ENCODE measurements at places on chromosomes 16 and 17.
A peak's percentile ranks its signal among the peaks of the same experiment; 100 is the strongest.

DNA sequence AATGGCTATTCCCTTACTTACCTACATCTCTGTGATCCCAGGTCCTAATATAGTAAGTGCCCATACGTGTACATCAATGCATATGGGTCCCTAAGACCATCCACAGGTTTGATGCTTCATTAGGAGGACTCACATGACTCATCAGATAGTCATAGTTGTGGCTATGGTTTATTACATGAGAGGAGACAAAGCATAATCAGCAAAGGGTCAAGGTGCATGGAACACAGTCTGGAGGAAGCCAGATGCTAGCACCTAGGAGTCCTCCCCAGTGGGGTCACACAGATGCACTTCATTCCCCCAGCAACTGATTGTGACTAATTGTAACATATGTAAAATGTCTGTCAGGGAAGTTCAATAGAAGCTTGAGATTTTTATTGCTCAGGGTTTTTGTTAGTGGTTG is 42.8 kb downstream of the PHKB start:
- no peak for DNase-seq

DNA sequence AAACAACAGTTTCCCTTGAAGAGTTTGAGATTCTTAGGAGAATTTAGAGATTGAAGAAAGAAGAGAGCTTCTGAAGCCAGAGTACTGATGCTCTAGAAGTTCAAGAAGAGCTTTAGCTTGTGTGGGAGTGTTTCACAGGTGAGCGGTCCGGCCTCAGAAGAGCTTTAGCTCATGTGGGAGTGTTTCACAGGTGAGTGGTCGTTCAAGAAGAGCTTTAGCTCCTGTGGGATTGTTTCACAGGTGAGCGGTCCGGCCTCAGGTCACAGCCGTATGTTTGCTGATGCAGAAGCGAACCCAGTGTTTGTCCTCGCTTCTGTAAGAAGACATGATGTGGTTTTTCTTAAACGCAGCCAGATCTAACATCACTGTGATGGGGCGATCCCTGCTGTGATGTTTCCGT is 76.4 kb downstream of the SEC14L1 start:
- DNase-seq, result no peak

DNA sequence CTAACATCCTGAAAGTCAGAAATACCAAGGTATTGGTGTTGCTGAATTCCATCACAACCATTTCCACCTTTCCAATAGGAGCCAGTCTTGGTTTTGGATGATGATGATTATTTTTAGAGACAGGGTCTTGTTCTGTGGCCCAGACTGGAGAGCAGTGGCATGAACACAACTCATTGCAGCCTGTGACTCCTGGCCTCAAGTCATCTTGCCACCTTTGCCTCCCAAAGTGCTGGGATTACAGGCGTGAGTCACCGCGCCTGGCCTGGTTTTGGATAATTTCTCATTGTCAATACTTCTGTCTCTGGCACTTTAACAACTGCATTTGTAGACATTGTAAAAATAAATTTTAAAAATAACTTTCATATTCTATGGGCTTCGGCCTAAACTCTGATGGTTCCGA is 22.6 kb downstream of the STAT5B start:
- DNase-seq, result no peak

DNA sequence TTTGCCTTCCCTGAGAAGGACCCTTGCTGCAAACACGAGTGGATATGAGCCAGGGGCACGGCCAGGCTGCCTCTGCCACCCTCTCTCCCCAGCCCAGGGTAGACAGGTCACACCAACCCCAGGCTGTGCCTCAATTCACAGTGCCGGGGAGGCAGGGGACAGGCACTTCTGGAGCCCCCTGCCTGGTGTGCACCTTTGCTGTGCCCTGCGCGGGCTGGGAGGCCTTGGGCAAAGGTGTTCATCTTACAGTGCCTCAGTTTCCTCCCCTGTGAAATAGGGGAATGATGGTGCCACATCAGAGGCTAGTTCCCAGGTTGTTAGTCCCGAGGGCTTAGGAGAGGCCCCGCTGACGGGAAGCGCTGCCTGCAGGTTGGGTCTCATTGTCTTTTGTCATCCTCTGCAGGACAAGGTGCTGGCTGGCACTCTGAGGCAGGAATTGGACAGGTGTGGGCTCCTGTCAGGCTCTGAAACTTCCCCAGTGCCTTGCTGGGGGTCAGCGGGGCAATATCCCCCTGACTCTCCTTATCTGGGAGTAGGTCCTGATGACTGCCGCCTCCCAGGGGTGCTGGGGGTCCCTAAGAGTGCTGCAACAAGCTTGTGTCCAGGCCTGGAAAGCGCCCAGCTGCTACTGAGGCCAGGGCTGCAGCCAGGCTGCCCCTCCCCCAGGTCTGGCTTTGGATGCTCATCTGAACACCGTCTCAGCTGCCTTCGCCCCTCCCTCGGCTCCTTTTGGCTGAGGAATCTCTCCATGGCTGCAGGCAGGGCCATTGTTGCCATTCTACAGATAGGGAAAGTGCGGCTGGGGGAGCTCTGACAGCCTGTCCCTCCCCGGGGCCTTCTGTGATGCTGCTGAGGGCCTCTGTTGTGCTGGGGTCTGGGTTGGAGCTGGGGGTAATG is 3.1 kb downstream of the PRSS21 start:
- no peak for DNase-seq

GRCh38 chr16:11946433-11946832 is 4.6 kb upstream of the NPIPB2 start:
- DNase-seq, result no peak

GRCh38 chr16:77739559-77739892 is 17.2 kb downstream of the NUDT7 start:
- DNase-seq, result no peak

GRCh38 chr16:23318639-23319038 is 16.5 kb downstream of the SCNN1B start:
- DNase-seq, result no peak

- DNase-seq, result peak; percentile 12
These were observed 732 bp downstream of the ULK2 start for GRCh38 chr17:19867079-19867328.

GRCh38 chr16:21150375-21151001 is at the start of gene DNAH3:
Gene DNAH3 (minus strand): TSS chr16:21150846. CDS start chr16:21150319, 527 bp downstream.
- no peak for DNase-seq

DNA sequence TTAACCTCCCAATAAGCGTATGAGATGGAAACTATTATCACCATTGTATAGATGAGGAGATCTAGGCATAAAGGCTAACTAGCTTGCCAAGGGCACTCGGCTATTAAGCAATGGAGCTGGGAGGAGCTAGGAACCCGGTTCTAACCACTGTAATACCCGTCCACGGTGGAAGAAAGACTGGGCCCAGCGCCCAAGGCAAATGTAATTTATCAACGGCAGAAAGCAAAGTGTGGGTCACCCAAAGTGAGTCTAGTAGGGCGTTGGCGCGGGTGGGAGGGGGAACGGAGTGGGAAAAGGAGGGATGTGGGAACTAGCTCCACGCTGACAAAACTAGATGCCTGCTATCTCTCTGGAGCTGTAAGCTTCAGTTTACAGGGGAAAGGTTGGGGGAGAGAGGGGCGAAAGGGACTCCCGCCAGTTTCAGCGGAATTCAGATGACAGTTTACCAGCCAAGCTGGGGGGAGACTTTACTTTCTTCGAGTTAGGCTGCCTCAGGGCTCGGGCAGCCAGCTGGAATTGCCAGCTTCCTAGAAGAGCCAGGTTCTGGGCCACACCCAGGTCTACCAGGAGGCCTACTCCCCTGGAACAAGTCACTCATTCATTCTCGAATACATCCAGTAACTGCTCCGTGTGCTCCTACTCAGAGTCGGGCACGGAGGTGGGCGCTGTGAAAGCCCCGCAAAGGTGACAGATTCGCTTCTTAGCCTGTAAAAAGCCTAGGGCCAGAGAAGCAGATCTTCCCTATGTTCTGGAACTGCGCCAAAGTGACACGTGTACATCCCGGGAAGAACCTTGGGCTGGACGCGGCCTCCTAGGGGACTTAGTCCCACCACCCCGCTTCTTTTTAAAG is 837 bp downstream of the LRRC59 start:
- DNase-seq, result no peak

- DNase-seq, result no peak
These were observed 23.6 kb downstream of the TANGO6 start for GRCh38 chr16:68866933-68867332.

GRCh38 chr16:2827374-2827791 is 2.7 kb upstream of the ZG16B start:
- no peak for DNase-seq

DNA sequence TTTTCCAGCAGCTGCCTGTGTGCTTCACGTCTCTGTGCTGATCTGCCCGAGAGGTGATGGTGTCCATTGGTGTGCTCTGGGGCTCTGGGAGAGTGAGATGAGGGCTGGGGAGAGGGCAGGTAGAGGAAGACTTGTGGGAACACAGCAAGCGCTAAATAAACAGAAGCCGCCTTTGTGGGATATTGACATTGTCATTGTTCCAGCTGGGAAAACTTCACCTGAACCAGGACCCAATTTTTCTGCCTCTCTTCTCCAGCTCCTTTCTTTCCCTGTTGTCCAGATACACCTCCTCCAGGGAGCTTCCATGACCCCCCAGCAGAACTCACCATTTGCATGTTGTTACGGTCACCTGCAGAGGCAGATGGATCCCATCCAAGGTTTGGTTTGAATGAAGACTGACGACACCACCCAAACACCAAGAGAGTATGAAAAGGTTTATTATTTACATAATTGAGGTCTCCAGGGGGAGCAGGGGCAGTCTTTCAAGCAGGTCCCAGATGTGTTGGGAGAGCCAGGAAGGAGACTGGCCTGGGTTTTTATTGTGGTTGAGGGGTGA is 3.6 kb upstream of the ITGA3 start:
- DNase-seq, result no peak

- no peak for DNase-seq
These were observed 574.6 kb upstream of the HSBP1 start for GRCh38 chr16:83233153-83233552.

GRCh38 chr16:1983544-1984346 is at the start of gene GFER:
Gene GFER (plus strand): TSS chr16:1984193. CDS start chr16:1984219, 26 bp downstream.
- peak; percentile 74 for DNase-seq

GRCh38 chr16:87033021-87033471 is 284.1 kb downstream of the C16orf95 start:
- DNase-seq, result no peak

DNA sequence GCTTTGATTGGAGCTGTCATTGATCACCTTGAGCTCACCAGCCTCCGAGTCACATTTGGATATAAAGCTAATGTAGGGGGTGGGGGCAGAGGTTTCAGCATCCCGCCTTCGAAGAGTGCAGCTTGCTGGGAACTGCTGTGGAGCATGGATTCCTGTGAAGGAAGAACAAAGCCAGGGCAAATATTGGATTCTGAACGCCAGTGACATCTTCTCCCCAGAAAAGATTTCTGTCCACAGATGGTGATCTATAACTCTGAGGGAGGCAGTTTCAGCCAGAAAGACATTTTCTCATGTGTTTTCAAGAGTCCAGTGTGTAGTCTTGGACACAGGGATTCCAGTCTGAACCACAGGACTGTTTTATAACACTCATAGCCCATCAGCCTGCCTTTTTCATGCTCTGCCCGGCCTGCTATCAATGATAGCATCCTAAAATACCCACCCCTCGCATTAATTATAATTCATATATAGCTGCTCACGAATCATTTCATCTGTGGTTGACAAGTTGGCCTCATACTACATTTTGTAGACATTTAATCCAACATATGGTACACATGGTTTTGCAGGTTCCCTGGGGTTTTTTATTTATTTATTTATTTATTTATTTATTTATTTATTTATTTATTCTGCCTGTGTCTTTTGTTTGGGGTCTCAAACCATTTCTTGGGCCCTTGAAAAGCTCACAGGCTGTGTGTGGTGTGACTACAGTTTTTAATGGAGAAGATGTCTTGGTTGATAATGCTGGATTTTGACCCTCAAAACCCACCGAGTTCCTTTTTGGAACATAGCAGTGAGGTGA is 47.1 kb upstream of the SALL1 start:
- DNase-seq, result no peak

DNA sequence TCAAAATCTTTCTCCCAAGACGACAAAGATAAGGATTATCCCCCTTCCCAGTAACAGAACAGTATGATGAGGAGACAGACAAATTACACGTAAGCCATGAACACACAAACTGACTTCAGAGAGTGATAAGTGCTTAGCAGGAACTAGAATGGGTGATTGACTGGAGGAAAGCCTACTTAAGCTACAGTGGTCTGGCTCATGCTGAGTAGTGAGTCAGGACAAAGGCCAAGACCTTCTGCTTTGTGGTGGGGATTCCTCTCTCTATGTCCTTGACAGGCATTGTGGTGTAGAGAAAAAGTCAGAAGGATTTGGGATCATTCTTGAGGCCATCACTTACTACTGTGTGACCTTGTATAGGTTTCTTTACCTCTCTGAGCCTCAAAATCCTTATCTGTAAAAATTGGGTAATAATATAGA is 381.9 kb upstream of the CCL2 start:
- DNase-seq, result no peak

DNA sequence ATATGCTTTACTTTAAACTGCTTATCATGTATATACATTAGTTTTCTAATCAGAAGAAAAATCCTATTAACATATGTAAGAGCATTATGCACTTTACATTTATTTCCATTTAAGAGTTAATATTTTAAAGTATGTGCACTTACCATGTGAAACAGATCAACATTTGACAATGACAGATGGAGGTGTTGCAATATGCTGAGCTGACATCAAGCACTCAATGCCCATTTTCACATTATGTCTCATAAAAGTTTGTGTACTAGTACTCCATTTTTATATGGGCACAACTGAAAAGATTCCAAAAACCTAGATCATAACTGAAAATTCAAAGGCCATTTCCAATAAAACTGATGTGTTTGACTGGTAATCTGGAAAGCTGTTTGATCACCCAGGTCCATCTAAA is 420.9 kb upstream of the SOX9 start:
- no peak for DNase-seq

DNA sequence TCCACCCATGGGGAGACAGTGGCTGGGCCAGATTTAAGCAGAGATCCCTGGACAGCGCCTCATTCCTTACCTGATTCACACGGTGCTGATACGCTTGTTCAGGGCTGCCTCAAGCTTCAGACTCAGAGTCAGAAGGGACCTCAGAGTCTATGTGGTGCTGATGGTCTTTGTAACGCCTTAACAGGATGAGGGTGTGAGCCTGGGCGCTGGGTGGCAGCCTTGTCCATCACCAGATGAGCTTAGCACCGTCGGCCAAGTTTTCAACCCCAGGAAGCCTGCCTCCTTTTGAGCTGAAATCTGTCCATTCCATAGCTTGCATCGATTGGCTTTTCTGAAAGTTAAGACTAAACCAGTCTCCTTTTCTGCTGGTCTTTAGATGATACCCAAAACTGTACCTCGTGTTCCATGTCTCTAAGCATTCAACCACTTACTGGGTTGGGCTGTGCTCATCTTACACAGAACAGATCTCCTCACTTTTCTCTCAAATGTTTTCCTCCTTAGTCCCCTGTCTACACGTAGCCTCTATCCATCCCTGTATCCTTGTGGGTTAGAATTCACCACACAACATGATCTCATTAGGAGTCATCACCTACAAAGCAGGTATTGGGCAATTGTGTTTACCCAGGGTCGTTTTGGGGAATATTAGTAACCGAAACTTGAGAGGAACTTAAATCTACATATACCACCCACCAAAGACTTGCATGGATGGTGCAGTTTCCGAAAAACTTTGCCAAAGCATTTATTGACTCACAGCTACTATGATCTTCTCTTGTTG is 573.4 kb downstream of the CDH13 start:
- no peak for DNase-seq

- no peak for DNase-seq
These were observed 11.8 kb downstream of the ASPHD1 start for GRCh38 chr16:29912087-29912486.

GRCh38 chr17:75820094-75821080 is 23.8 kb downstream of the UNC13D start:
- no peak for DNase-seq
